ENCODE measurements at places on chromosomes 6 and 20.

DNA sequence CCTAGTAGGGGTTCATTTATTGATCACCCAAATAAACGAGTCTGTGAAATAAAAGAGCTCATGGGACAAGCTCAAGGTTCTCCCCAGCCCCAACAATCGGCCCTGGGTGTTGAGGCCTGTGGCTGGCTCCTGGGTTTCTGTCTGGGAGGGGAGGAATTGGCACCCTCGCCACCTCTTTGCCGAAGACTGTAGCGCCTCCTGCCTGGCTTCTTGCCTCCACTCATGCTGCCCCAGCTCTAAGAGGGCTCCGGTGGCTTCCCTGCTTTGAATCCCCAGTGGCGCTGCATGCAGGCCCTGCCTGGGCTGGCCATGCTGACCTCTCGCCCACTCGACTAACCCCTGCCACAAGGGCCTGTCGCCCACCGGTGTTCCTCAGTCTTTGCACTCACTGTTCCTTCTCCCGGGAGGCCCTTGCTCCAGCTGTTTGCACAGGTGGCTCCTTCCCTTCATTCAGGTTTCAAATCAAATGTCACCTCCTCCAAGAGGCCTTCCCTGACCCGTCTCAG lies 5.4 kb downstream of the MLN start:
- DNase-seq, result no peak

- DNase-seq, result no peak
These were observed 39.4 kb downstream of the TRAF3IP2 start for GRCh38 chr6:111566222-111566734.

- DNase-seq, result no peak
These were observed 204.0 kb downstream of the DLL1 start for GRCh38 chr6:170086639-170087420.

GRCh38 chr6:8705435-8706020 lies 270.2 kb upstream of the SLC35B3 start:
- DNase-seq, result no peak

- no peak for DNase-seq
These were observed 20.1 kb downstream of the JAG1 start for GRCh38 chr20:10653599-10654249.

GRCh38 chr6:36147294-36147693 lies 17.0 kb downstream of the MAPK13 start:
- no peak for DNase-seq
